ENCODE measurements at places on chromosomes 6 and 20.

- no peak for DNase-seq
Observed at GRCh38 chr6:28648878-28649375, 123.2 kb downstream of the GPX5 start.

GRCh38 chr6:33171016-33171879 lies 21.0 kb downstream of the COL11A2 start:
- no peak for DNase-seq

DNA sequence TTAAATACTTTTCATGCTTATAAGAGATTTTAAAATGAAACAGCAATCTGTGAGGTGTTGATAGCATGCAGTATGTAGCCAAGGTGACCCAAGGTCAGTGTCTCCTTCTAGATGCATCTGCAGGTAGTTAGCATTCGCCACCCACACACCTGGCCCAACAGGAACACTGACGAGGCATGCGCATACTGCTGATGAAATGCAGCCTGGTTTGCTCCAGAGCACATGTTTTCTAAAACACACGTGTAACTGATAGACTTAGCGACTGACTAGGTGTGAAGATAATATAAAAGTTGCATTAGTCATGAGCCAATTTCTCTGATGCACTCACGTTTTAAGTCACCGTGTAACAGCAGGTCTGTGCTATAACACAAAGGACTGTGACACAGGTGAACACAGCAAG lies 77.1 kb upstream of the RPS6KA2 start:
- DNase-seq: no peak

GRCh38 chr6:139030228-139030963 lies 1.9 kb downstream of the ABRACL start:
- no peak for DNase-seq

DNA sequence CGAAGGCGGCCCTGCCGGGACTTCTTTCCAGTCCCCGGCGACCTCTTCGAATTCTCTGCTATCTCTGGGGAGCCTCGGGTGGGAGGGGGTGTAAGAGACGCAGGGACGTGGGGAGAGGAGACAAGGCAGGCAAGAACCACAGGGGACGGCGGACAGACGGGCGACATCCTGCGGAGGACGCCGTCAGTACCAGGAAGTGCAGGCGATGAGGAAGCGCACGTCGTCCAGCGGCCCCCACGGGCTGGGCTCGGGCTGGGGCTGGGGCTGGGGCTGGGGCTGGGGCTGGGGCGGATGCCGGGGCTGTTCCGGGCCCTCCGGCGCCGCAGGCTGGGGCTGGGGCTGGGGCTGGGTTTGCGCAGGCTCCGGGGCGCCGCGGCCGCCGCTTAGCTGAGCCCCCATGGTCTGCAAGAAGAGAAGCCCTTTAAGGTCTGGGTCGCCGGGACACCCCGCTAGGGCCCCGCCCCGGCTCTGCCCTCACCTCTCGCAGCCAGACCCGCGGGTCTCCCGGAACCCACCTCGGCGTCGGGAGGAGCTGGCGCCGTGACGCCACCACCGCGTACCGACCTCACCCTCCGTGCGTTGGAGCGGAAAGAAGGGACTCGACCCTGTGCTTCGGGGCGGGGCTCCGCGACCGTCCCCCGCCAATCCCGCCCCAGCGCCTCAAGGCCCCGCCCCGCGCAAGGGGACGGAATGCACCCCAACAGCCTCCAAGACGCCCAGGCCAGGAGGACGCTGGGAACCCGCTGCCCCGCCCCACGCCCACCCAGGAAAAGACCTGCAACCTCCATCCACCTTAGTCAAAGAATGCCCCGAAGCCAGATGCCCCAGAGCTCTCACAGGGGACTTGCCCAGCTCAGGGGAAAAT lies at the start of gene MMP24OS:
TSS of gene MMP24OS (minus strand) at position 592 of the 865 bp plus-strand sequence. CDS start at position 399, 193 bp downstream.
- DNase-seq: peak; percentile 77

- no peak for DNase-seq
Observed at GRCh38 chr20:12270863-12271262, 353.2 kb downstream of the BTBD3 start.

DNA sequence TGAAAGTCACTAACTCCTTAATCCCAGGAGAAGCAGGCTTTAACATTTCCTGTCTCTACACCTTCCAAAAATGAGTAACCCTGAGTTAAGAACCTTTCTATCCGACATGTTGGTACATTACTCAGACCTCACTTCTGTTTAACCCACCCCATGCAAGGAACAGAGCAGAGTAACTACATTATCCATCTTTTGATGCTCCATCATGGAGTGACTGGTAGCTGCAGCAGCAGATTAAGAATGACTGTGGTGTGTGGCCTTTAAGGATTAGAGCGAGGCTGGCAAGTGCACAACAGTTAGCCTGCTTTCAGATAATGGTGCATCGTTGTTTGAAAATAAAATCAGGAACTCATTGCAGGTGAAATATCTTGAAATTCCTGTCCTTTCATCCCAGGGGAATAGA lies 2.0 kb downstream of the TRAF3IP2 start:
- no peak for DNase-seq

GRCh38 chr20:21021472-21021790 lies 84.7 kb downstream of the LINC00237 start:
- no peak for DNase-seq

DNA sequence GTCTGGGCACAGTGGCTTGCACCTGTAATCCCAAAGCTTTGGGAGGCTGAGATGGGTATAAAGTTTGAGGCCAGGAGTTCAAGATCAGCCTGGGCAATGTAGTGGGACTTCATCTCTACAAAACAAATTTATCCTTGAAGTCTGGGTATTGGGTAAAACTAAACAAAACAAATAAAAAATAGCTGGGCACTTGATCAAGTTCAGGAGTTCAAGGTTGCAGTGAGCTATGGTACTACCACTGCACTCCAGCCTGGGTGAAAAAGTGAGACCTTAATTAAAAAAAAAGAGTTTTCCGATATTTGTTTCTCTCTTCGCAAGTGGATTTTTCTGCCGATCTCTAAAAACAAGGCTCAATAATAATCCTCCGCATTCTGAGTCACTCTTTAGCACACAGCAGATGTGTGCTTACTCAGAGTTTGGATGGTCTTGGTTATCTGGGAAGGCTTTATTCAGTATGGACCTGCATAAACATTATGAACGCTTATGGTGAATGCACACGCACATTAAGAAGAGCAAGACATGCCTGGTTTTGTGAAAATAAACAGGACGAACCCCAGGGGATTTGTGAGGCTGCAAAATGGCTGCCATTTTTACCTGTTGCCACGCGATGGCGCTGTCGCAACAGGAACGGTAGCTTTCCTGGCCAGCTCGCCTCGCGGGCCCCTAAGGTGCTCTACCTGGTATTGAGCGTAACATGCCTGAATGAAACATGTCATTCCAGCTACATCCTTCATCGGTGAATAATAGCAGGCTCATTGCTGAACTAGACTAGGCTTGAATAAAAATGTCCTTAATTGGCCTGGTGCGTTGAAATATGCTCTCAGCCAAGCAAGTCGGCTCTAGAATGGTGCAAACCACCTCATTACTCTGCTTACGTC lies 6.0 kb downstream of the OPN5 start:
- no peak for DNase-seq

DNA sequence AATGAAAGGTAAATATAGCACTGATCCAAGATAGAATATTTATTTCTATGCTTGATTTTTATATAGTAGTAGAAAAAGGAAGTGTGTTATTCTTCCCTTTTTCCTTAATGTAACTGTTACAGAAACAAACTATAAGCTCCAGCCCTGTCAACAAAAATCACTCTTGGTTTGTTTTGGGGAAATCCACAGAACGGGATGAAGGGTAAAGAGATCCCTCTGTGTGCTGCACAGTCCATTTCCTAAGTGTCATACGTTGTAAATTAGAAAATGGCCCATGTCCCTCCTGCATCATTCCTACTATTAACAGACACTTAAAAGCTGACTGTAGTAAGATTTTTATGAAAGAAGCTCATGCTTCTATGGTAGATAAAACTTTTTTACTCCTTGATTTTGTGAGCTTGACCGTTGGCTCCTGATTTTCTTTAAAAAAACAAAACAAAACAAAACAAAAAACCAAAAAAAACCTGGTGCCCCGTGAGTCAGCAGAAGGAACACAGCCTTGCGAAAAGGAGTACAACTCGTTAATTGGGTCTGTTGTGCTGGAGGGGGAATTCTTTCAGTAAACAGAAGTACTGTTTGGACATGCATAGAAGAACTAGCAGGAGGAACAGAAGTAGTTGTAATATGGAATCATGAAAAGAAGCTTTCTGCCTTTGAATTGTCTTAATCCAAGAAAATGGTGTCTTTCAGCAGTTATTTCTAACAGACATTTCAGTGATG lies 67.5 kb downstream of the RTN4IP1 start:
- no peak for DNase-seq

DNA sequence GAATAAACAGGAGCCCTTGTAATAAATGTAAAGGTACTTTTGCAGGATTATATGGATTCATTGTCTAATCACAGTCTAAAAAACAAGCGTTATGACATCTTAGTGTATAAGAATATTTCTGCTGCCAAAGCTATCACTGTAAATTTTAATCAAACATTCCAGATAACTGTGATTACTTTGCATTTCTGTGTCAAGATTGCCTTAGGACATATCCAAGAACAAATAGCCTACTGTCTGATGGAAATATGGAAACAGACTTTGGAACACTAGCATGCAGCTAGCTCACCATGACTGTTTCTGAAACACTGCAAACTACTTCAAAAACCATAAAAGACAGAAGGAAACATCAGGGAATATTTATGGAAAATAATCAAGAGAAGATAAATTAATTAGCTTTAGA lies 248.7 kb upstream of the ASCC3 start:
- no peak for DNase-seq

DNA sequence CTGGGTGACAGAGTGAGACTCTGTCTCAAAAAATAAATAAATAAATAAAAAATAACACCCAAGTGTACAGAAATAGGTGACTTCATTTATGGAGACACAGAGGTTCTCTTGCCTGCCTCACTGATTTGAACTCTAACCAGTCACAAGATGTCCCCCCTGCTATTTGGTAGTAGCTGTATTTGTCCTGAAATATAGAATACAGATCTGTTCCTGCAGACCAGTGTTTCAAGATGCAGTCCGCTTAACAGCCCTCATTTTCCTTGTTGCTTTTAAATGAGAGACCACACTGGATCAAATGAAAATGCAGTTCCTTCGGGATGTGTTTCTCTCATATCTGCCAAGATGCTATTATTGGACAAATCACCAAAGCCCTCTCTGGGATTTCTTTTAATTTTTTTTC lies 7.6 kb downstream of the PLCB4 start:
- no peak for DNase-seq

DNA sequence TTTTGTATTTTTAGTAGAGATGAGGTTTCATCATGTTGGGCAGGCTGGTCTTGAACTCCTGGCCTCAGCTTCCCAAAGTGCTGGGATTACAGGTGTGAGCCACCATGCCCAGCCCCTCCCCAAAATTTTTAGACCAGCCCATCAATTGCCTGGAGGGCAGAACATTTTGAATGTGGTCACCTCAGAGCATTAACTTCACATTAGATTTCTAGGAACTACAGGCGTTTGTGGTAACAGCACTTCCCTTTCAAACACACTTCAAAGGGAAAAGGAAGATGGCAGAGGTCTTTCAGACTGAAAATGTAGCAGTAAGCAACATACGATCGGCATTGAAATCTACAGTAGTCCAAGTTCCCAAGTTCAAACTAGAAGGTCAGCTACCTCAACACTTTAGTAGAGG lies 12.3 kb upstream of the SLA2 start:
- DNase-seq: no peak

DNA sequence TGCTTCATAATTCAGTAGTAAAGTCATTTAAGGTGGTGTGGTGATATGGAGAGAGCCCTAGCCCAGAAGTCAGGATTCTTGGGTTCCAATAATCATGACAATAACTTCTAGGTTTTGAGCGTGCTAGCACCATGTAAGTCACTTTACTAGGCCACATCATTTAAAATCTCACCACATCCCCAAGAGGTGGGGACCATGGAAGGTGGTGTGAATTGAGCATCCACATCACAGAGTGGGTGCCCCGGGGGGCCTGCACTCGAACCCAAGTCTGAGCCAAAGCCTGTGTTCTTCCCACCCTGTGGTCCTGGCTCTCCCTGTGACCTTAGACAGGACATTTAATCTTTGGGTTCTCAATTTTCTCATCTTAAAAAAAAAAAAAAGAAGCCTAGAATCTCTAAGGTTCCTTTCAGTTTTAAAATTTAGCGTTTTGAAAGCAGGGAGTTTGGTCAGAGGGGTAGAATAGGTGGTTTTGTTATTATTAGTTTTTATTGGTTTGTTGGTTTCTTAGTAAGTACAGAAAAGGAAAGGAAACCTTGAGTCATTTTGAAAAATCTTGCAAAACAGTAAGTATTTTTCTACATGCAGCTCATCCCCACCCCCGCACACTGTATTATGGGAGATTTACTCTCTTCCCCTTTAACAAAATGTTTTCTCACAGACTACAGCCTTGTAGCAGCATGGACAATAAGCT lies 26.4 kb downstream of the ARMC2 start:
- peak; percentile 18 for DNase-seq

DNA sequence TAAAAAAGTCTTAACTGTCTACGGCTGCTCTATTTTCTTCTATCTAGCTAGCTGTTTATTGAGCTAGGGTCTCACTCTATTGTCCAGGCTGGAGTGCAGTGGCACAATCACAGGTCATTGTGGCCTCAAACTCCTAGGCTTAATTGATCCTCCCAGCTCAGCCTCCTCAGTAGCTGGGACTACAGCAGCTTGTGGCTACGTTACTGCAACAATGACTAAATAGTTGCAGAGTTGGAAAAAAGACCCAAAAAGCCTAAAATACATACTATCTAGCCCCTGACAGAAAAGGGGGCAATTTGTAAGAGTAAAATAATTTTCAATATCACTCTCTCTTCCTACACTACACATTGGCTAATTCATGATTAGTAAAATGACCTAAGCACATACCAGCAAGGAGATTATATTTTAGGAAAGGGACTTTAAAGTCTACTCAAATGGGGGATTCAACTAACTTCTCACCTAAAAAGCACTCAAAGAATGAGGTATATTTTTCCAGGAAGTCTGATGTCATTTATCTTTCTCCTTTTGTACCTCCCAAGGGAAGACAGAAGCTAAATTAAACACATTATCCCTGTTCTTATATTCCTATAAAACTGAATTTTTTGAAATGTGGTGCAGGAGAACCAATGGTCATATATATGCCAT lies 82.8 kb downstream of the ZMYND8 start:
- no peak for DNase-seq

GRCh38 chr20:44888226-44889103 lies 3.0 kb downstream of the YWHAB start:
- no peak for DNase-seq

GRCh38 chr6:563863-564262 lies 93.0 kb downstream of the HUS1B start:
- DNase-seq: no peak

- no peak for DNase-seq
Observed at GRCh38 chr6:138218449-138218848, at the start of gene PBOV1. PBOV1 (minus strand) TSS chr6:138218491; CDS start chr6:138218395, 96 bp downstream.

DNA sequence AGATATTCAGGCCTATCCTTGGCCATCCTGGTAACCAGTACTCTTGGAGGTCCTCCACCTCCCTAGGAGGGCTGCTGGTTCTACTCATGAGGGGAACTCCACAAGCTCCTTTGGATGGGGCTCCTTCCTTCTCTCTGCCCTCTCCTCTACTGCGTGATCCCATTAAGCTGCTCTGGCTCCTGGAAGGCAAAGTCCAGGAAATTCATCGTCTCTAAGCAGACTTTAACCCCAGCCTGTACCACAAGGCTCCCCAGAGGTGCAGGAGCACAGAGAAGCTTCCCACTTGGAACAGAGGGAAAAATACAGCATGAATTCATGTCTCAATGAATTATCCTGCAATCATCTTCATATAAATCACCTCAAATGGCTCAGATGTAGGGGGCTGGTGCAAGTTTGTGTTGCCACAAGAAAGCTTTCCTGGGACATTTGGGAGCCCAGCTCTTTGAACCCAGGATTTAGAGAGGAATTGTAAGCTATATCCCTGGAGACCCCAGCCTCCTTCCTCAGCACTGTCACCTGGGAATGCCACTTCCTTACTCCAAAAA lies 355.4 kb downstream of the CDC5L start:
- DNase-seq: no peak

GRCh38 chr6:157831018-157831369 lies 7.9 kb downstream of the SNX9 start:
- no peak for DNase-seq
